ENCODE measurements at places on chromosomes 3 and 15.

GRCh38 chr3:183392186-183393034, 36.0 kb downstream of the MCF2L2 start:
- no peak overlapping the region for H3K27ac ChIP-seq
- no peaks in the 10 kb centered on the region for H3K27me3 ChIP-seq
- H3K4me1 ChIP-seq = no peaks in the 10 kb centered on the region
- no peaks in the 10 kb centered on the region for H3K36me3 ChIP-seq

DNA sequence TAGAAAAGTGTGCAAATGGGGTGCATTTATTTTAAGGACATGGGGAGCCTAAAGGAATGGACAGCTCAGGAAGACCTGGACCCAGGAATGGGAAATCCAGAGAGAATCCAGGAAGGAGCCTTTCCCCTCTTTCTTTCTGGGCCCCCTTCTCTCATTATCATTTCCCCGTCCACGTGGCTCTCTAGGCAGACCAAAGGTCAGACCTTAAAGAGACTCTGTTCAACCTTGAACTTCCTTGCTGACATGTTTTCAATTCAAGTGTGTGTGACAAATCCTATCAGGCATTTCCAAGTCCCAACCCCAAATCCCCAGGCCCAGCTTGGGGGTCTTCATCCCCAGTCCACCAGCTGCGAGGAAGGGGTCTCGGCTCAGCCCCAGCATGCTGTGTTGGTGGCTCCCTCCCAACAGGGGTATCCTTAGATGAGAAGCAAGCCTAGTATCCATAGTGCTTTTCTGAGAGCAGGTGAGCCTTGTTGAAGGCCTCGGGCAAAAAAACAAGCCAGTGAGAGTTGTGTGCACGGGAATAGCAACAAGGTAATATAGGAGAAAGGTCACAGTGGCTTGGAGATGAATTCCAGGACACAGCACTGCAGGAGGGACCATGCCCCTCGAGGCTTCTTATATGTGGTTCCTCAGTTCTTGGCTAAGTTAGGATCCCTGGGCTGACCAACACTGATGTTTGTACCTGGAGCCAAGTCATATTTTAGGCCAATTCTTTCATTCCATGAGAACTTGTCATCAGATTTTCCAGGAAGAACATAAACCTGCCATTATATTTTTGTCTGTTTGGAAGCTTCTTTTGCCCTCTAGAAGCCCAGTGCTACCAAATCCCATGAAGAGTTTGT, 130.0 kb downstream of the ASB7 start:
- no peaks in the 10 kb centered on the region for H3K4me1 ChIP-seq
- no peak for DNase-seq
- peak overlapping the region; percentile 14 for H3K27ac ChIP-seq

DNA sequence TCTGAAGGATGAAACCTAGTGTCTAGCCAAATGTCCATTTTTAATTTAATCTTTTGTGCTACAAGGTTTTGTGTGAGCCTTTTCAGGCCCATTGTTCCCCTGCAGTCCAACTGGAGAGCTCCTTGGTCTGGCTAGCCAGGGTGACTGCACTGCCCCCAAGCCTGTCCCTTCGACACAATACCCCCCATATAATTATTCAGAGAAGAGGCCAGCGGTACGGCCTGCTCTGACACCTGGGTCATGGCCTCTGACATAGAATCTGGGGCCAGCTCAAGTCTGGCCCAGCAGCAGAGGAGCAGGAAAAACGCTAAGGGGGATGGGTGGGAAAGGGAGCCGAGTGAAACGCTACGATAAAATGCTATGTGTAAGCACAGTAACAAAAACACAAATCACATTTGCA, 64.2 kb upstream of the PYGO1 start:
- H3K27me3 ChIP-seq = no peaks in the 10 kb centered on the region
- DNase-seq = no peak
- H3K4me3 ChIP-seq = no peak overlapping the region
- H3K4me1 ChIP-seq = no peaks in the 10 kb centered on the region
- H3K36me3 ChIP-seq = no peaks in the 10 kb centered on the region

GRCh38 chr3:86661817-86662216, 329.1 kb downstream of the VGLL3 start:
- no peaks in the 10 kb centered on the region for H3K27me3 ChIP-seq
- H3K36me3 ChIP-seq = no peaks in the 10 kb centered on the region
- H3K27ac ChIP-seq = no peak overlapping the region

All from pancreas (tissue), 10 donors.